ENCODE measurements at places on chromosomes 6 and 20. TPM values are rescaled to one million over a fixed set of nuclear protein-coding genes. Genes with fewer than 3 reads are reported as not detected.

Gene HLA-DQA1
- not detected for total RNA-seq

Gene SLC22A2
- not detected for total RNA-seq

Gene TOX2
- 2.4 TPM for total RNA-seq

GRCh38 chr20:64049060-64049877 lies at the start of gene SOX18:
TSS of gene SOX18 (minus strand) at chr20:64049639. CDS start at chr20:64049516, 123 bp downstream.
- no peak for DNase-seq

GRCh38 chr6:69985180-69985579 lies 118.8 kb downstream of the COL19A1 start:
- no peak for DNase-seq

GRCh38 chr20:50215926-50216325 lies 25.3 kb downstream of the CEBPB start:
- DNase-seq = no peak

All from pulmonary artery endothelial cell (primary cell).